ENCODE measurements at places on chromosomes 2 and 18.
A peak's percentile ranks its signal among the peaks of the same experiment; 100 is the strongest.

DNA sequence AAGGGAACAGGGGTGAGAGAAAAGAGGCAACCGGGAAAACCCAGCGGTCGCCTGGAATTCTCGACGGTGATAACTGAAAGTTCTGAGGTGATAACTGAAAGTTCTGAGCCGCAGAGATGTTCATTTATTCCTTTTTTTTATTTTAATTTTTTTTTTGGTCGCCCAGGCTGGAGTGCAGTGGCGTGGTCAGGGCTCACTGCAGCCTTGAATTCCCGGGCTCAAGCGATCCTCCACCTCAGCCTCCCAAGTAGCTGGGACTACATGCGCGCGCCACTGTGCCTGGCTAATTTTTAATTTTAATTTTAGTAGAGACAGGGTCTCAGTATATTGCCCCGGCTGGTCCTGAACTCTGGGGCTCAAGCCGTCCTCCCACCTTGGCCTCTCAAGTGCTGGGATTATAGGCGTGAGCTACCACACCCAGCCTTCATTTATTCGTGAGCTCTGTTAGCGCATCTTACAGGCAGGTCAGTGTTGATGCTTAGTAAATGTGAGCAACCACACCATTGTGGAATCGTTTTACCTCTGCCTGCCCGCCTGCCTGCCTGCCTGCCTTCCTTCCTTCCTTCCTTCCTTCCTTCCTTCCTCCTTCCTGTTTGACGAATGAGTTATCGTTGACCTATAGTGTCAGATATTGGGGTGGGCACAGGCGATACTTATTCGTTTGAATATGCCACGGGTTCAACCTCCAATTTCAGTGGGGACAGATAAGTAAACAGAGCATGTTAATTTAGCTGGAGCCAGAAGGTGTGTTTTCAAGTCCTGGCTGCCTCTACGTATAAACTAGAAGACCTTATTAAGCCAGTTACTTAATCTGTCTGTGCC, 557 bp upstream of the E2F6 start:
- DNase-seq, result no peak

GRCh38 chr2:68216454-68217310, 35.6 kb downstream of the PPP3R1 start:
- DNase-seq, result no peak

DNA sequence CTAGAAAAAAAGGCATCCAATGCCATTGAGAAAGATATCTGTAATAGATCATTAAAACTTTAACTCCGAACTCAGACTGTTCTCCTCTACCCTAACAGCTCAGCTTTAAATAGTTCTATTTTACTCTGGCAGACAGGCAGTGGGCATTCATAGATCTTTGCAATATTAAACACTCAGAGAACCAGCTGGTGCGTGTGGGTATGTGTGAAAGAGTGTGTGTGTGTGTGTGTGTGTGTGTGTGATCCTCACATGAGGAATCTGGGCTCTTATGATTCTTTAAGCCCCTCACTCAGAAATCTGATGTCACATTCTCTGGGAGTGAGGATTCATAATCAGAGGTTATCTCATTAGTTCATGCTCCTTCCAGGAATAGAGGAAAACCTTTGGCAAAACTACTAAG, 144.3 kb downstream of the KCNH7 start:
- DNase-seq, result no peak

DNA sequence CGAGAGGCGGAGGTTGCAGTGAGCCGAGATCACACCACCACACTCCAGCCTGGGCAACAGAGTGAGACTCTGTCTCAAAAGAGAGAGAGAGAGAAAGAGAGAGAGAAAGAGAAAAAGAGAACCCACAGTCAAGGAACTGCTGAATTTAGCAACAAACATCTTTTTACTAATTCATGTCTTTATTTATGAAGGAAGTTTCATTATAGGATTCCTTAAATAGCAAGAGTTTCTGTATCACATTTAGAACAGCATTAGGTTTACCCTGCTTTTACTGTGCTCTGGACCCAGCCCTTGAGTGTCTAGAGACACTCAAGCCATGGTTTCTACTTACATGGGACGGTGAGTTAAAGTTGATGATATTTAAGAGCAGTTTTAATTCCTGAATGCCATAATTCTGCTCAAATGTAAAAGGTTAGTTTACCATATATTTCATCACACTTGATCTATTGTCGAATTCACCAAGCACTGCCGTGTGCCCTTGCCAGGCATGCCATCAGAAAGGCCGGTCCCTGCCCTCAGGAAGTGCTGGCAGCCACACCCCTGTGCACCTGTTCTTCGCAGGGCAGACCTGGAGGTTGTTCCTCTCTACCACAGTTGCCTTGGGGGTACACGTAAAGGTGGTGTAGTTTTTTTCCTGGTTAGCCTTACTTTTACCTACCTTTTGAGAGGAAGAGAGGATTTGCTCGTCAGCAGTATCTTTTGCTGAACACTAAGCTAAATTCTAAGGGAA, 153.3 kb downstream of the LDLRAD4 start:
- DNase-seq, result no peak

DNA sequence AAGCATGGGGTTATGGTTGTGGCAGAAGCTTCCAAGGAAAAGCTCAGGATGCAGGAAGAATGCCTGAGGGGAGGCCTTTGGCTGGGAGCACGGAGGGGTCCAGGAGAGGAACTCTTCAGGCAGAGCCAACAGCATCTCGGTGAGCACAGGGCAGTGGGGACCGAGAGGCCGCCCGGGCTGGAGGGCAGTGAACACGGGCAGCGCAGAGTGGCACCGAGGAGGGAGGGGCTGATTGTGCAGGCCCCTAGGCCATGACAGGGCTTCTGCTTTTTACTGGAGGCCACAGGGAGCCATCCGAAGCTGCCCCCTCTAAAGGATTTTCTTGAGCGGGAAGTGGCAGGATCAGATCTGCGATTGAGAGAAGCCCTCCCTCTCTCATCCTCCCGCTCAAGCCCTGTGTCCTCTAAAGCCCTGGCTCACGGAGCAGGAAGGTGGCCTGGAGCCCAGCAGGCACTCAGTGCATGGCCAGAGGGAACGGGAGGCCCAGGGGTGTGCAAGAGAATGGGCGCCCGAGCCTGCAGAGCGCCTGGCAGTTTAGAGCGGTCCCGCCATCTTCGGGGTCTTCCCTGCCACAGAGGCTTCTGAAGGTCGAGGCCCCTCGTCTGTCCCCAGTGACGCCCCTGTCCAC, 110.0 kb upstream of the STON1 start:
- DNase-seq, result no peak

GRCh38 chr18:76133873-76134272, 361.2 kb downstream of the ZNF516 start:
- no peak for DNase-seq

GRCh38 chr2:19691892-19692291, 209.9 kb downstream of the TTC32 start:
- no peak for DNase-seq

GRCh38 chr18:22391407-22392345, 26.0 kb downstream of the CTAGE1 start:
- no peak for DNase-seq

DNA sequence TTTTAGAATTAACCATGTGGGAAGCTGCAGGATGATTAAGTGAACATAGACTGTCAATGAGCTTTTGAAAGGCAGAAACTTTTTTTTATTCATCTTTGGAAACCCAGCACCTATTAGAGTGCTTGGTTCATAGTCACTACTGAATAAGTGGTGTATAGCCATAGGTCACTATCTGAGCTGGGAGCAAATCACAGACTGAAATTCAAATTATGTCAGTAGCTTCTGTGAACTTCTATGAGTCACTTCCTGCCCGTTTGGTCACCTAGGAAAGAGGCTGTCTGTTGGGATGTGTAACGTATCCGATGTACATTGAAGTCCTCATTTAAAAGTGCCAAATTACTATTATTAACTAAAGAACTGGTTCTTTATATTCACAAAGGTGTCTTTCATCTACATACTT, 20.5 kb upstream of the SLC40A1 start:
- no peak for DNase-seq

GRCh38 chr2:163347982-163348856, 387.6 kb downstream of the FIGN start:
- peak; percentile 73 for DNase-seq

- DNase-seq, result no peak
These were observed 164.7 kb downstream of the ALPK2 start for GRCh38 chr18:58464104-58464625.

DNA sequence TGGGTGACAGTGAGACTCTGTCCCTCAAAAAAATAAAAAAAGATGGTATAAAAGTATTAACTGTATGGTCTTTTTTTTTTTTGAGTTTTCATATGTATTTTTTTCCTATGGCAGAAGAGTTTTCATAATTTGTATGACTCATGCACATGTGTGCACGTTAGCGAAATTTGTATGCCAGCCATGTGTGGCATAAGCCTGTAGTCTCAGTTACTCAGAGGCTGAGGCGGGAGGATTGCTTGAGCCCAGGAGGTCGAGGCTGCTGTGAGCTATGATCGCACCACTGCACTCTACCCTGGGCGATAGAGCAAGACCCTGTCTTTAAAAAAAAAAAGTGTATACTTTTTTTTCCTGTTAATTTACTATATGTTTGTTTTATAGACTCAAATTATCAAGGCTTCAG, 160.8 kb downstream of the TGIF1 start:
- no peak for DNase-seq

DNA sequence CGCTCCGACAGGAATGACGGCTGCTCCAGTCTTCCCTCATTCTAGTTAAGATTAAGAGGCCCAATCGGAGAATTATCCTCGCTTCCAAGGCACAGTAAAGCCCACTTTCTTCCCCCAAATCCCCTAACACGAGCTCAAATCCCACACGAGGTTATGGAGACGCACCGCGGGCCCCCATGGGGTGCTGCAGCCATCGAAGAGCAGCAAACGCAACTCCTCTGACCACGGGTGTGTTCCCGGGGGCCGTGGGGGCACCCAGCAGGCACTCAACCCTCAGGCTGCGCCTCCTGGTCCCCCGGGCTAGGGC, 446 bp downstream of the COPS9 start:
- no peak for DNase-seq

DNA sequence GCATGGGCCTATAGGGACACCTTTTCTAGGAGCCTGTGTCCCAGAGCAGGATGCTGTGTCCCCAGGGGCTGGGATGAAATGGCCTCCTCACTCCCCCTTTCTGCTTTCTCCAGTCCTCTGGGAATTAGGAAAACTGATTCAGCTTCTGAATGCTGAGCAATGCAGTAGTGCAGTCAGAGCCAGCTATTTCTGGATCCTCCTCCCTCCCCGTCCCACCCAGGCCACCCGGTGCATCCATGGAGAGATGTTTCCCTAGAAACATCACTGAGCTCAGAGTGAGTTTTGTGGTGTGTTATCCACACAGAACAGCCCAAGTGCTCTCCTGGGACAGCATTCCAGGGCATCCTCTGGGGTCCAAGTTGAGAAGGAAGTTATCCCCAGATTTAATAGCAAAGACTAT, 125.5 kb downstream of the LOXHD1 start:
- no peak for DNase-seq

DNA sequence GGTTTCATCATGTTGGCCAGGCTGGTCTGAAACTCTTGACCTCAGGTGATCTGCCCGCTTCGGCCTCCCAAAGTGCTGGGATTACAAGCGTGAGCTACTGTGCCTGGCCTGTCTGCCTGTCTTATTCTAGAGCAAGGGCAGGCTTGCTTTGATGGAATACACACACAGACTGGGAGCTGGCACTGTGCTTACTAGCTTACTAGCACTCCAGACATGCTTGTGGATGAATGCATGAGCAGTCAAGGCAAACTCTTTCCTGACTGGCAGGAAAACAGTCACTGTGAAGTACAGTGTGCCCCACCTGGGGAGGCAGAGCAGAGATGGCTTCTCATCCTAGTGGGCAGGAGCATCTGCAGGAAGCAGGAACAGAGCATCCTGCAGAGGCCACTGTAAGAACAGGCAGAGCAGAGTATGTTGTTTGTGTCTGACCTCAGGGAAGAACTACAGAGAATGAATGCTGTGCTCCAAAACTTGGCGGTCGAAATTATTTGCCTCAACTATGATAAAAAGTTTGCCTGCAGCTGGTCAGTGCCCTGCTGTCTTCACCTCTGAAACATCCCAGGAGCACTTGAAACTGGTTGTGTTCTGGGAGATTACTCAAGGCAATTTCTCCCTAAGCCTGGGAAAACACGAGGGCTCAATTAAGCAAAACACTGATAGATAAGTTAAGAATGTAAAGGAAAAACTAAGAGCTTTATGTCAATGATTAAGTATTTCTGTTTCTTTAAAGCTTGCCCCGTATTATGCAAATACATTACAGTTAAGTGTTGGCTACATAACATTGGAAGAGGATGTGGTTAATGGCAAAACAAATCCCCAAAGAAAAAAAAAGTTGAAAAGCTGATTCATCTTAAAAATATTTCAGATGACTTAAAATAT, 102.4 kb downstream of the VAPA start:
- no peak for DNase-seq

DNA sequence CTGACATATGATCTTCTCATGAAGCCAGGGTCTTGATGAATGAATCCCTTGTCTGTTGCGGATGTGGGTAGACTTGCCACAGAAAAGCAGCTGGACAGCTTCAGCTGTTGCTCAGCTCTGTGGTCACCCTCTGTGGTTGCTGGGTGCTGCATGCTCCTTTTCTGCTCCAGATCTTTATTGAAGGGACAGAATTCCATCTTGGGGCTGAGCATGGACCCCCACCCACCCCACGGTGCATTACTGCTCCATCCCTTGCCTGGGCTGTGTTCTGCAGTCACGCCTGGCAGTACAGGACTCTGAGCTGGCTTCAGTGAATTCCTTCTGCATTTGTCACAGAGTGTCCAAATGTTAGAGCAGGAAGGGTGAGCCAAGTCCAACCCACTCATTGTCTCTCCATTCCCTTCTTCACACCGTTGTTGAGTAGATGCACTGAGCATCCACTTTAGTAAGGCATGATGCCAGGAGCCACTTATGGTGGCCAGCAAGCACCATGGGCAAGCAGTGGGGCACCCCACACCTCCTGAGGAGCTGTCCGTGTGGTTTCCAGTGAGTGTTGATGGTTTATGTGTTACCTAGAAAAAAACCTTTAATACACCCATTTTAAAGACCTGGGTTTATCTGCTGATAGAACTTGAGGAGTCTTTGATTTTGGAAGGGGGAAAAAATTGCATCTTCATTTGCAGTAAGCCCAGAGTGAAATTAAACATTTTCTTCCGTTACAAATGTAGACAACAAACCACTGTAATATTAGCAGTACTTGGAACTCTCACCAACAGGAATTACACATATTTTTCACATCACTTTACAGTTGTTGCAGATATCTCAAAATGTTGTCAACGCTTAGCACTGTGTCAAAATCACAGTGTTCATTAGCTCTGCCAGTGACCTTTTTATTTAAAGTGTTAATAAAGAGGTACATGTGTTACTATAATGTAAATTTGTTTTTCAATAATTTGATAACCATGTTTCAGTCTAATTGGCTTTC, 14.7 kb upstream of the ITGB6 start:
- no peak for DNase-seq

DNA sequence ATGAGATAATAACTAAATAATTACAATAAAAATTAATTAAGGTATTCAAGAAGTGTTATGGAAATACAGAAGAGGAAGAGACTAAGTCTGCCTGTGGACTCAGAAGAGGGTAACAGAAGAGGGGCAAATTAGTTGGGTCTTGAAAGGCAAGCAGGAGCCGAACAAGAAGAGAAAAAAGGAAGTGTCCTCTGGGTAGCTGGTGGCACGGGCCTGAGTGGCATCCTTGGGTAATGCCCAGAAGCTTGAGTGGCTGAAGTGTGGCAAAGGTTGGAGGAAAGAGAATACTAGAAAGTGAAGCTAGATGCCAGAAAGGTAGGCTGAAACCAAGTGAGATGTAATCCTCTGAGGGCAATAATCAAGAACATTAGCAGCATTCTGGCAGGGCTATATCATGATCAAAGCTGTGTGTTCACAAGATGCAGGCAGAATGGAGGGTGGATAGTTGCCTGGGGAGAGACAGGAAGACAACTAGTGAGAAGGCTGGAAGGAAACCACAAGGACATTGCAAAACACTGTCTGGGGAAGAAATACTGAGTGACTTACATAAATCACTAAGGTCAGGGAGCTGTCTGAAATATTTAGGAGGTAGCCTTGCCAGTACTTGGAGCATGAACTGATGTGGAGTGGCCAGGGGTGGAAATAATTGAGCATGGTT, 16.2 kb downstream of the DOCK10 start:
- DNase-seq, result peak; percentile 27
